ENCODE measurements at places on chromosomes 5 and 9. TPM values are rescaled to one million over a fixed set of nuclear protein-coding genes. Genes with fewer than 3 reads are reported as not detected.

Gene CAMSAP1
- polyA plus RNA-seq = 21.5 TPM

Gene CCL27
- 0.61 TPM for polyA plus RNA-seq

Gene MYO10
- 38.2 TPM for polyA plus RNA-seq

Gene CCDC152
- 16.7 TPM for polyA plus RNA-seq

Gene MOB3B
- 24.0 TPM for polyA plus RNA-seq

Gene CCDC183
- polyA plus RNA-seq = 3.4 TPM

Gene SOX30
- polyA plus RNA-seq = 0.65 TPM

Gene JAKMIP2
- 3.9 TPM for polyA plus RNA-seq

Gene TGFBI
- polyA plus RNA-seq = 188 TPM

GRCh38 chr5:129569295-129569694 is 109.2 kb downstream of the ADAMTS19 start:
- no peak for DNase-seq

GRCh38 chr9:74138182-74138581 is 359.0 kb upstream of the RORB start:
- no peak for DNase-seq

DNA sequence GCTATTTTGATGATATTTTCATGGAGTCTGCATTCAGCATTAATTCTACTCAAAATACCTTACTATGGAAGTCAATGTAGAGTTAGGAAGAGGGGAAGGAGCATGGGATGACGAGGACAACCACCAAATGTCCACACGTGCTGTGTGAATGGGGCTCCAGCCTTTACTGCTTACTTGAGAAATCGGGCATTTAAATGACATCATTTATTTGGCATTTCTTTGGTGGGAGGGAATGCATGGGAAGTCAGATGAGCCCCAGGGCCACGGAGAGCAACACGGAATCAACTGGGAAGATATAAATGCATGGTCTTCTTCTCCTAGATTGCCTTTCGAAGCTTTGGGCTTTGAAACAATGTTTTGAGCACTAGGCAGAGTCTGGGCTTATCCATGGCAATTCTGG is 458.5 kb upstream of the KLF4 start:
- DNase-seq = no peak

- no peak for DNase-seq
Measured at GRCh38 chr9:132628746-132629145, 41.0 kb downstream of the DDX31 start.

- no peak for DNase-seq
Measured at GRCh38 chr9:75775966-75776691, 114.3 kb upstream of the PCSK5 start.

DNA sequence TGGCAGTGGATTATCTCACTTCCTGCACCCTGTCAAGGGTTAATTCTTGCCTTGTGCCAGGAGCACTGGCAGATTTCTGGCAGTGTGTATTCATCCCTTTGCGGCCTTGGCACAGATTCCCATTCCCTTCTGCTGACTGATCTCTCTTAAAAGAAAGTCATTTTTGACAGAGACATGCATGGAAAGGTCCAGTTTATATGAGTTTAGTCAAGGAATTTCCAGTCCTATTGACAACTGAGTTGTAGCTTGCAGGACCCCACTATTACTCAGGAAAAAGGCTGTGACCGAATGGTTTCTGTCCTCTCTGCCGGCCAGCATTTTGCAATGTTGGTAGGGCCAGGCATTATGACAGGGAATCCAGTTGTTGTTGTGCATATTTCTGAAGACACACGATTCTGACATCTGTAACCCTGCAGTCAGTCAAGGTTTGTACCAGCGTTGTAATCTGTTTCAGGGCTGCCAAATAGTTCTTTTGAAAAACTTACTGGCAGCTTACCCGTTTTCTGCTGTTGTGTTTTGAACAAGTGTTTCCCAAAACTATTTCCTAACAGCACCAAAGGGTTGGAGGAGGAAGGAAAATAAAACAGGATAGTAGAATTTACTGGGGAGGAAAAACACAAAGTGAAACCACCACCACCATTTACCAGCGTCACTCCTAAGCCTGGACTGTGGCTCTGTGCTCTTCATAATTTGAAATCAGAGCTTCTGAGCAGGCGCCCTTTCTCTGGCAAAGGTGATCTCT is 243.4 kb upstream of the KLF4 start:
- DNase-seq = no peak
